ENCODE measurements at places on chromosomes 16 and 17.

GRCh38 chr16:1953734-1954133 is 755 bp downstream of the RPL3L start:
- no peak for DNase-seq

GRCh38 chr17:75418531-75418930 is 13.1 kb upstream of the GRB2 start:
- no peak for DNase-seq

DNA sequence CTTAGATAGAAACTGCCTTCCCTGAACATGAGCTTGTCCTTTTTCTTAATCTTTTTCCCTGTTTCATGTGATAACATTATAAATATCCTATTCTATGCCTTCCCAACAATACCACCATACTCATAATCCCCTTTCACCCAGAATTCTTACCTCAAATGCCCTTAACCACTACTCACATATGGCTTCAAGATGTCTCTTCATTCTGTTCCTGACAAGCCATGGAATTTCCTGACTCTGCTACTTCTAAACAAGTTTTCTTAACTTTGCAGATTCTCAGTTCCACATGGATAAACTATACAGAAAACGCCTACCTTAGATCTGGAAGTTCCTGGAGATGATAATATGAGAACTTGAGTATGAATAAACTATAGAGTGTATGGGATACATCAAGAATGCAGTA is 1217.8 kb downstream of the CDH8 start:
- no peak for DNase-seq

DNA sequence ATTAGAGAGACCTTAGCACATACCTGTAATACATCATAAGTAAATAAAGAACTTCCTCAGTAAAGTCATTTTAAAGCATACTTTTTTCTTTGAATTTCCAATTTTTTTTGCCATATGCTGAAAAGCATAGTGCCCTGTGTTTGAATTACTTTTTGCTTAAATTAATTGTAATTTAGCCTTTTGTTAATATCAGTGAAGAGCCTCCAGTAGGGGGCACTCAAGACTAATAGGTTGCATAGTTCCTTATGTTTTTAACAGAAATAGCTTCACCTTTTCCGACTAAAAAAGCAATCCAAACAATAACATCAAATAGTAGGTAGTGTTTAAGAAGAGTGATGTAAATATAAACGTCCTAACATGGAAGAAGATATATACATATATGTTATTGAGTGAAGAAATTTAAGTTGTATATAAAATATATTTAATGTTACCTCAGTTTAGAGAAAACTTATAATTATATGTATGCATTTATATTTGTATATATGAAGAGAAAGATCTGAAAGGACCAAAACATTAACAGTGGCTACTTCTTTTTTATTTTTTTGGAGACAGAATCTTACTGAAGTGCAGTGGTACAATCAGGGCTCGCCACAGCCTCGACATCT is 18.6 kb downstream of the RAD51C start:
- DNase-seq, result peak; percentile 46

- no peak for DNase-seq
Observed at GRCh38 chr16:72927199-72928089, 120.5 kb downstream of the ZFHX3 start.

GRCh38 chr16:81532491-81533174 is 88.0 kb downstream of the CMIP start:
- no peak for DNase-seq

DNA sequence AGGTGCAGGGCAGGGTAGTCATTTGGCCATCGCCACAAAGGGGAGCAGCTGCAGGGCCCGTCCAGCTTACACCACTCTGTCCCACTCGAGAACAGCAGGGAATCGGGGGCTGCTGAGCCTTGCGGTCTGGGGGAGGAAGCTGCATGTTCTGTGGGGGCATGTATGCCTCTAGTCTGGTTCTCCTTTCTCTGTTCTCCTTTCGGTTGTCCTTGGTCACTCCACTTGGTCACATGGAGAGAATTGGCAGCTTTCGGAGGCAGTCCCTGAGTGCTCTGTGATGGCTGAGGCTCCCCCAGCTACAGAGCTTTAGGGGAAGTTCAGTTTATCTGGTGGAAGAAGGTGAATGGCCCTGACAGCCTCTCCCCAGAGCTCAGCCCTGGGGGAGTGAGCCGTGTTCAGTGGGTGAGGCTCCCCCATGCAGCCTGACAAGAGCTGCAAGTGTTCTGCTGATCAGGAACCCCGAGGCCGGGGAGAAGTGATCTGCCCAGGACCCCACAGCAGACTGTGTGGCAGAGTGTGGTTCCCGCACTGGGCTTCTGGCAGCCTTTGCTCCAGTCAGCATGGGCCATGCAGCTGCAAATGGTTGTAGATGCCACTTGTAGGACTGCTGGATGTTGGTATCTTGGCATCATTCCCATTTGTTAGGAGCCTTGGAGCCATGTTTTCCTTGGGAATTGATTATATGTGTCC is 22.3 kb upstream of the SMPD3 start:
- DNase-seq, result no peak

GRCh38 chr17:79045842-79046196 is 21.9 kb downstream of the C1QTNF1 start:
- peak; percentile 62 for DNase-seq

DNA sequence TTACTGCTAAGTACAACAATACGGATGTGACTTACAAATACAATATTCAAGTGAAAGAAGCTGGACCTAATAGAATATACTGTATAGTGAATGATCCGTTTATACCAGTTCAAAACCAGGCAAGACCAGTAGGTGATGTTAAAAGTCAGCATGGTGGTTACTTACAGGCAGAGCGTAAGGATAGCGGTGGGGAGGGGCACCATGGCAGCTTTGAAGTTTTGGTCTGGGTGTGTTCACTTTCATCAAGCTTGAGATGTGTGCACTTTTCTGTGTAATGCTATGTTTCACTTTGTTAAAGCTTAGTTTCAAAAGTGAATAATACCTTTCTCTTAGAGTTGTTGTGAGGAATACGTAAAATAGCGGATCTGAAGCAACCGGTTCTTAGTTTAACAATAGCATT is 16.5 kb upstream of the SLC35G3 start:
- no peak for DNase-seq
